ENCODE measurements at places on chromosomes 5 and 9.

GRCh38 chr5:1793966-1794900 lies 5.4 kb downstream of the MRPL36 start:
- no peak for DNase-seq

- DNase-seq: no peak
These were observed 45.2 kb downstream of the GCNT4 start for GRCh38 chr5:75006865-75007822.

GRCh38 chr5:133294380-133294779 lies 242.6 kb downstream of the HSPA4 start:
- no peak for DNase-seq

GRCh38 chr5:34743878-34744277 lies 87.8 kb downstream of the RAI14 start:
- DNase-seq: no peak

- DNase-seq: no peak
These were observed 153.2 kb upstream of the MVB12B start for GRCh38 chr9:126173401-126173800.

DNA sequence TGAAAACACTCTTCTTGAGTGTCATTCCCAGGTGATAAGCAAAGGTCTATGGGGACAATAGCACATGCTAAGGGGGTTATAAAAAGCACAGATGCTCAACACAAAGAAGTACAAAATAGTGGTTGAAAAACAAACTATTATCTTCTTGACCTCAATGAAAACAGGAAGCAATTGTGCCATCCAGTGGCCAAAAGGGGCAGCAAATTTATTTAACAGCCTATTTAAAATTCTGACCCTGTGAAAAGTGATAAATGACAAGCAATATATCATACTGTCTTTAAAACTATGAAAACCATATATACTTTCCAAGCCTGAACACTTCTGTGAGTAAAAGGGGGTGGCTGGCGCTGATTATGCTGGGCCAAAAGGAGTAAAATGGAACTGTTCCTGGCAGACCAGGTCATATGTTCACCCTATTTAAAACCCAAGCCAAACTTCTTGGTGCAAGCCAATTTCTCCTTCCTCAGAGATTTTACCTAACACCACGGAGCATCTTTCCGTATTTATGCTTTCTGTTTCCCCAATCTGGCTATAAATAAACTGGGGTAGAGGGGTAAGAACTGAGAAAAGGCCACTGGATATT lies 29.7 kb downstream of the TEX10 start:
- peak; percentile 19 for DNase-seq

All from left kidney (tissue), 8 donors.